ENCODE measurements at places on chromosomes 6 and 20.

DNA sequence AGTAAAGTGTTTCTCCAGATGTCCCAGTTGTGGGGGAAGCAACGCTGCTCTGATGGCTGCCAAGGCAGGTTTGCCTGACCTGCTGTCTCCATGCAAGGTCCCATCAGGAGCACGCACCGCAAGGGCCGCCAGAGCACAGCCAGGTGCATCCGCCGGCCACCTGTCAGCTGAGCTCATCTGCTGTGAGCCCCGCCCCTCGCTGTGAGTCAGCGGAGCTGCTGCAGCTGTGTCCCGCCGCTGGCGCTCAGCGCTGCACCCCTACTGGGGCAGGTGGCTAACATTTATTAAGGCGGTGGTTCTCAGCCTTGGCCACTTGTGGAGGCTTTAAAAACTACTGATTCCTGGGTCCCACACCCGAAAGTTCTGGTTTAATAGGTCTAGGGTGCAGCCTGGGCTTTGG is 225.7 kb downstream of the UST start:
- no peak for DNase-seq

- DNase-seq: no peak
These were observed 6.1 kb upstream of the SIRPD start for GRCh38 chr20:1563598-1563997.

GRCh38 chr20:2707353-2708072 is 14.9 kb downstream of the EBF4 start:
- no peak for DNase-seq

GRCh38 chr6:164130151-164130550 is 715.6 kb downstream of the QKI start:
- DNase-seq: no peak

DNA sequence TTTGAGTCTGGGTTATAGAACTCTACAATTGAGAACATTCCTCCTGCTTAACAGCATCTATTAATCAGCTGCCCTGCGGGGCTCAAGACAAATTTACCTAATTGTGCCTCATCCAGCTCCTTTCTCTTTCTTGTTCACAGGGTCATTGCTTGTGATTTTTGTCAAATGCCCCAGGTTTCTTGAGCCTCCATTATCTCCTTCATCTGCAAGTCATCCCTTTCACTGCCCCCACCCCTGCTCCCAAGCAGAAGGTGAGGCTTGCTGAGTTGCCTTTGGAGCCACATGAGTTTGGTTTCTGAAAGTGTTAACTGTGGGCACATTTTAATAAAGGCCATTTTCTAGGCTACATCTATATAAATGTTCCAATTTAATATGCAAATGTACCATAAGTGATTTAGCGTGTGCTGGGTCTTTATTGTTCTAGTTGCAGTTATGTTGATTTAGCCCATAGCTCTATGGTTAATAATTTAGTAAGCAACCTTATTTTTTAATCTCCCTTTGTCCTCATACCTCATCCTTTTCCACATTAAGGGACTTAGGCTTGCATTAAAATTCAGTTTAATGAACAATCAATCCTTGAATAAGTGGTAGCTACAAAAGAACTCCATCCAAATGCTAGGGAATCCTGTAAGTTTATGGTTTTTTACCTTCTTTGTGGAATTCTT is 56.1 kb downstream of the VSTM2L start:
- DNase-seq: no peak

DNA sequence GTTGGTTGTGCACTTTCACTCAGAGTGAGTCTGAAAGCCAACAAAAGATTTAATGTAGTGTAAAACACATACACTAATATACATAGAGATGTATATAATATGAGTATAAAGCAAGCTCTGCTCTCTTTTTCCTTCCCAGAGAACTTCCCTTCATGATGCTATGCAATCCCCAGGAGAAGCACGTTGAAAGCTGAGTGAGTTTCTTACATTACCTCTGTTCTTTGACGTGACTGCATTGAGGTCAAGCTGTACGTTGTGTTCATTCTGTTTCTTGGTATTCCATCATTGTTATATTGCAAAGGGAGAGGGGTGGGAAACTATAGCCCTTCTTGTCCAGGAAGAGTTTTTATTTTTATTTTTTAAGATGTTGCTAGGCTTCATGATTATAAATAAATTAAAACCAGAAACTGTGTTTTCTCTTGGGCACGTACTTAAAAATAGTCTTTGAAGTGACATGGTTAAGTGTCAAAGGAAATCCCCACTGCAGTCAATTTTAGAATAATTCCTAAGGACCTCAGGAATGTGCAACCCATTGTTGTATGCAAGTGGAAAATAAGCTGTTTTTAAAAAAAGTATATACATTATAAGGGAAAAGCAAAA is 651.0 kb downstream of the CD109 start:
- no peak for DNase-seq

- DNase-seq: no peak
These were observed 1.5 kb downstream of the ID4 start for GRCh38 chr6:19838442-19839236.

- DNase-seq: peak; percentile 31
These were observed 6.6 kb downstream of the TRIM15 start for GRCh38 chr6:30169658-30170614.

GRCh38 chr6:30357678-30358540 is 13.0 kb downstream of the RPP21 start:
- peak; percentile 61 for DNase-seq

DNA sequence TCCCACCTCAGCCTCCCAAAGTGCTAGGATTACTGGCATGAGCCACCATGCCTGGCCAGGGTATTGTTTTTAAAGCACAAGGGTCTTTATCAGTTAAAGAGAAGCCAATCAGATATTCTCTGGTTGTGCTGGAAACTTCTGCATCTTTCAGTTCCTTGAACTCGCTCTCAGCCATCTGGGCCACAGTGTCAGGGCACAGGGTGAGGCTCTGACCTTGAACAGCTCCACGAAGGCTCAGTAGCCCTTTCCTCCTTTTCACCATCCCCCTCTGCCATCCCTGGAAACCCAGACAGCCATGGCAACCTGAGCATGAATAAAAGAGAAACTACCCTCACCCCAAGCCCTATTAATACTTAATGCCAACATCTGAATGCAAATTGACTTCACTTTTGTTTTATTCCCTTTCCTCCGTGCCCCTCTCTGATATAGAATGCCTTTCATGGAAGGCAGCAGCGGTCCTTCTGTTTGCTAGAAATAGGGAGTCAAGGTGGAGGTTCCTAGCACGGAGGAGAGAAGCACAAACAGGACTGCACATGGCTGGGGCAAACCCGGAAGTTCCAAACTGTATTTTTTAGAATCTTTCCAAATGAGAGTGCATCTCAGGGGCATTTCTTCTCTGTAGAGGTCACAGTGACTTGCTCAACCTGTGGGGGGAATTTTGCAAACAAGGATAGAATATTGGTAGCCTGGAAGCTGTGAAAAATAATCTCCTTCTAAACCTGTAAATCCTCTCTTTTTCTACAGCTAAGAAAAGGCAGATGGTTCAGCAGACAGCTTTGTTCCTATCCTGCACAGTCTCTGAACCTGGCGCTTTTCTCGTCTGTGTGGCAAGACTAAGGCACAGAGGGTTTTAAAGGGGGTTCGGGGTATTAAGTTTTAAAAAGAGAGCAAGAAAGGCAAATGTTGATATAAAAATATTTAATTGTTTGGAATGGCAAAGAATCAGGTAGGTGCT is 176.4 kb upstream of the RREB1 start:
- no peak for DNase-seq

DNA sequence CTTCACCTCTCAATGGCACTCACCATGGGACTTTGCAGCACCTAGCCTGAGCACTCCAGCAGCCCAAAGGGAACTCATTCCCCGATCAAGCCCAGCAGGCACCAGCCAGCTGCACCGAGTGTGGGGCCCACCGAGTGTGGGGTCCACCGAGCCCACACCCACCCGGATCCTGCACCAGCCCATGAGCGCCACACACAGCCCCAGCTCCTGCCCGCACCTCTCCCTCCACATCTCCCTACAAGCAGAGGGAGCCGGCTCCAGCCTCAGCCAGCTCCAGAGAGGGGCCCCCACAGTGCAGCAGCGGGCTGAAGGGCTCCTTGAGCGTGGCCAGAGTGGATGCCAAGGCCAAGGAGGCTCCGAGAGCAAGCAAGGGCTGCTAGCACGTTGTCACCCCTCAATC is 1182.4 kb downstream of the HACE1 start:
- no peak for DNase-seq

Data from astrocyte of the cerebellum (primary cell).